ENCODE measurements at places on chromosomes 3 and 15. TPM values are rescaled to one million over a fixed set of nuclear protein-coding genes. Genes with fewer than 3 reads are reported as not detected.

Gene IGSF10
- 0.74 TPM for total RNA-seq

Gene CCDC54
- 0.25 TPM for total RNA-seq

Gene IL17RD
- 47.5 TPM for total RNA-seq

Gene STRIT1
- not detected for total RNA-seq

Measured in temporal lobe (tissue), 4 donors.